Cortex of kidney (tissue), 1 donor: ENCODE measurements at places on chromosomes 12 and 14.

- DNase-seq, result peak; percentile 18
These were observed at the start of gene ATXN7L3B for GRCh38 chr12:74537707-74538385. TSS of gene ATXN7L3B (plus strand) at chr12:74537835. CDS start at chr12:74538113, 278 bp downstream.

DNA sequence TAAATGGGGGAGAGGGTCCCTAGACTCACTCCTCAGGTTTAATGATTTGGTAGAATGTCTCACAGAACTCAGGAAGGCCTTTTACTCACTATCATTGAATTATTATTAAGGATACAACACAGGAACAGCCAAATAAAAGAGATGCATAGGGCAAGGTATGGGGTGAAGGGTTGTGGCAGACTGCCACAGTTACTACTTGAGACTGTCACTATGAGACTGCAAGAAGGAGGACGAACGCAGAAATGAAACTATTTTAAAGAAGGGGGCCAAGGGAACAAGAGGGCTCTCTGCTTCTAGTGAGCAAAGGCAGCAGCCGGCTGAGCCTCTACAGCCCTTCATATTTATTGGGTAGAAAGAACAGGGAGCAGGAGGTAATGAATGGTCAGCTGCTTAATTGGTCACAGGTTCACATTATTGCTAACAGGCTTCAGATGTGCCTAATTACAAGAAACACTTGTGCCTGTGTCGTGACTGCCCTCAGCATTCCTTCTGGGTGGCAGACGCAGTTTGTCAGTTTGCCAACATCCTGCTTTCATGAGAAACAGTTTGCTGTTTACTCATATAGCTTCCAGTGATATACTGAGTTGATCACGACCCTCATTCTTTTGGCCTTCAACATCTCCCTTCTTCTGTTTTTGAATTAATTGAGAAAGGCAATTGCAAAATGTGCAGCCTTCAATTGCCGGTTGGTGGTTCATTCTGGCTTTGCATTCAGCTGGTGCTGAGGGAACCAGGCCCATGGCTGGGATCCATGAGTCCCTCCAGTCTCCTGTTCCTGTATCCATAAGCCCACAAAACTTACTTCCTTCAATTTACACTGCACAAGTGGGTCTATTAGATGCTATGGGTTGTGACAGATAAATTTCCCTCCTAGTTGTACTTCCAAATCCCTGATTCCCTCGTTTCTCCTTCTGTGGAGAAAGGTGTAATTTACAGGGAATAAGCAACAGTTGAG, 82.8 kb upstream of the PLEKHG7 start:
- no peak for DNase-seq

- DNase-seq, result no peak
These were observed 17.0 kb downstream of the UBE3B start for GRCh38 chr12:109494348-109494881.

DNA sequence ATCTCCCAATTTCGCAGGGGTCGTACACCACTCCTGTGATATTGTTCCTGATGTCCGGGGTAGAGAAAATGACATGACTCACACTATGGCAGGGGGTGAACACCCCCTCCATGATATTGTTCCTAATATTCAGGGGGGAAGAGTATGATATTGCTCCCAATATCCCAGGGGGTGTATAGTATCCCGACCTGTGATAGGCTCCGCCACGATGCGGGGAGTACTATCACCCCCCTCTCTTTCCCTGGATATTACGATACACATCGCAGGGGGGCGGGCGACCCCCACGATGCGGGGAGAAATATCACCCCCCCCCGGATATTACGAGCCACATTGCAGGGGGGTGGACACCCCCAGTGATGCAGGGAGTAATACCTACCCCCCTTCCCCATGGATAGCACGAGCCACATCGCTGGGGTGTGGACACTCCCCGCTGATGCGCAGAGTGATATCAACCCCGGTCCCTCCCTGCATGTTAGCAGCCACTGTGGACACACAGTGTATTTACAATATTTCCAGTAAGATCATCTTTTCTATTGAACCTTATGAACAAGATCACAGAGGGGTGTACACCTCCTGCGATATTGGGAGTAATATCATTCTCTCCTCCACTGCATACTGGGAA, 17.7 kb downstream of the SMIM41 start:
- DNase-seq, result no peak

GRCh38 chr14:76708028-76708427, 53.2 kb upstream of the VASH1 start:
- no peak for DNase-seq

DNA sequence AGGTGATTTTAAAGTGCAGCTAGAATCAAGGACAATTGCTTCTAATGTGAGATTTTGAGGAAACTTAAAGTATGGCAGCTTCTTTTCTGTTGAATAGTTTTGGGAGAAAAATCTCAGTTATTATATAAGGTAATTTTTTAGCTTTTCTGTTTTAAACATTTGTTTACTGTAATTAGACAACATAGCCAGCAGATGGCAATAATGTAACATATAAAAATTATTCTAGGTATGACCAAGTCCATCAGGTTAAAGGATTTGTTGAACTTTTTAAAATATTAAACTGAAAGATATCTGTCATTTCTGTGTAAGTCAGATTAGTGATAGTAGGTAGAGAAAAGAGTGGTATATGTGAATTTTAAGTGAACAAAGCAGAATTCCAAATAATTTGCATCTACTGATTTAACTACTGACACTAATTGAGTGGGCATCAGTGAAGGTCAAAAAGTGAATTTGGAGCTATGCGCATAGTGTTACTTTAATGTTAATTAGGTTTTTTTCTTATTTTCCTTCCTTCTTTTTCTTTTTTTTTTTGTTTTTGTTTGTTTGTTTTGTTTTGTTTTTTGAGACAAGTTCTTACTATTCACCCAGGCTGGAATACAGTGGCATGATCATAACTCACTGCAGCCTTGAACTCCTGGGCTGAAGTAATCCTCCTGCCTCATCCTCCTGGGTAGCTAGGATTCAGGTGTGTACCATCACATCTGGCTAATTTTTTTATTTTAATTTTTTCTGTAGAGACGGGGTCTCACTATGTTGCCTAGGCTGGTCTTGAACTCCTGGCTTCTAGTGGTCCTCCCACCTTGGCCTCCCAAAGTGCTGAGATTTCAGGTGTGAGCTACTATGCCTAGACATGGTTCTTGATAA, 18.6 kb downstream of the PRORP start:
- no peak for DNase-seq

DNA sequence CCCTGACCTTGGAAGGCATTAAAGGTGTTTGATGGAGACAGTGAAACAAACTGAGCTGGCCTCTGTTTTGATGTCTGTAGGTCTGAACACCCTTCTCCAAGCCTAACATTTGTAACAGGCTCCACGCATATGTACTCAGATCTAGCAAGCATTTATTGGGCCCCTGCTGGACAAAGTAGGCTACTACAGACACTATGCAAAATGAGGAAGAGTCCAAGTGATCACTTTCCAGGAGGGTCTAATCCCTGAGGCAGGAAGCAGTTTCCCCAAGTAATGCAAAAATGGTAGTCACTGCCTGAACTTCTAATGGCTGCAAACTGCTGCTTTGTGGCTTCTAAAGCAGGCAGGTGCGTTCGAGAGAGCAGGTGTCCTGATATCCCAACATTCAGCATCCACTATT, 405.8 kb downstream of the MED13L start:
- no peak for DNase-seq

GRCh38 chr14:52852810-52853521, 61.6 kb upstream of the GNPNAT1 start:
- no peak for DNase-seq

DNA sequence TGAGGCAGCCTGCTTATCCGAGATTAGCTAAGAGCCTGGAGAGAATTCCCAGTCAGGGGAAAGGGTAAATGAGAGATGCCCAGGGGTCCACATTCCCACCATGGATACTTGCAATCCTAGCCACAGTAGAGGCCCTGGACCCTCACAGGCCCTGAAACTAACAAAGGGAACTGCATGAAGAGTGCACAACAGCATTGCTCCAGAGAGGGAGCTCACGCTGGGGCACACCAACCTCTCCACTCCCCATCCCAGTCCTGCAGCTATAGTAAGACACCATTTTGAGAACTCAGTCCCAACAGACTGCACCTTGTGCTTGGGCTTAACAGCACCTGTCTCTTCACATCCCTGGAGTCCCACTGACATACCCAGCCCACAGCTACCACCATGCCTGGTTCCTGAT, 30.5 kb downstream of the CEP83 start:
- no peak for DNase-seq
